ENCODE measurements at places on chromosomes 12 and 14.

DNA sequence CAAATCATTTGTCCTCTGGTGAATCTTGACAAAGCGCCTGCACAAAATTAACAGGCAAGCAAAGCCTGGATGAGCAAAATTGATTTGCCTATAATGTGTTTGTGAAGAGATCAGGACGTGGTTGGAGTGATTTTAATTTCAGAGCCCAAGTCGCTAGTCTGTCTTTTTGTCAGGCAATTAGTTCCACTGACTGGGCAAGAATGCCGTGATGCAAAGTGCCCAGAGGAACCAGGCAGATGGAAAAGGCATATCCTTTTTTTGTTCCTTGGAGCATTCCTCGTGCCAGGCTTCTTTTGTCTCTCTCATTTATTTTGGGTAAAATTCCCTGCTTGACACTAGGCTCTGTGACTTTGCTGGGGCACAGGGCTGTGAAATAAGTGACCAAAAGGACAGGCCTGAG is 65.9 kb upstream of the CCDC198 start:
- no peak for DNase-seq

DNA sequence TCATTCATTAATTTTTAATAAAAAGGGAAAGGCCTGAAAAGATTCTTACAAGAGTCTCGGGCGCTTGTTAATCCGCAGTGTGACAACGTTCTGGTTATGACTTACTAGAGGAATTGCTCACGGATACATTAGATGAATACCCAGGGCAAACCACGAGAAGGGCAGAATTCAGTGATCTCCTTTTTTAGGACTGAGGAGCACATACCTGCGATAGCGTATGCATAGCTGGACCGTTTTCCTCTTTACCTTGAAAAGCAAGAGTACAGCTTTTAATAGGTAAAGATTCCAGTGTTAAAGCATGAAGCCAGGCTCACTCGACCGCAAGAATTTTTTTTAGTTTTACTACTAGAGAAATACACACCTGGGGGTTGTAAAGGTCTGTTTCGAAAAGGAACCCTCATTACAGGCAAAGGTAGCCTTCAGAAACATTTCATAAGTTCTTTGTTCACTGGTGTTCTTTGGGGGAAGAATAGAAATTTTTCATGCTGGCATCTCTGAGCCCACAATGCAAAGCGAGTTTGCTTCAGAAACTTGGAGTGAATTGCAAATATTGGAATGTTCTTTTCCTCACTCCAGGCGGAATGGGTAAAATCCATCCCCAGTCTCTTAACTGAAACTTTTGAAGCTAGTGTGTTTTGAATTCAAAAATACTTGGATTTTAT is 953 bp downstream of the MAPK1IP1L start:
- no peak for DNase-seq

DNA sequence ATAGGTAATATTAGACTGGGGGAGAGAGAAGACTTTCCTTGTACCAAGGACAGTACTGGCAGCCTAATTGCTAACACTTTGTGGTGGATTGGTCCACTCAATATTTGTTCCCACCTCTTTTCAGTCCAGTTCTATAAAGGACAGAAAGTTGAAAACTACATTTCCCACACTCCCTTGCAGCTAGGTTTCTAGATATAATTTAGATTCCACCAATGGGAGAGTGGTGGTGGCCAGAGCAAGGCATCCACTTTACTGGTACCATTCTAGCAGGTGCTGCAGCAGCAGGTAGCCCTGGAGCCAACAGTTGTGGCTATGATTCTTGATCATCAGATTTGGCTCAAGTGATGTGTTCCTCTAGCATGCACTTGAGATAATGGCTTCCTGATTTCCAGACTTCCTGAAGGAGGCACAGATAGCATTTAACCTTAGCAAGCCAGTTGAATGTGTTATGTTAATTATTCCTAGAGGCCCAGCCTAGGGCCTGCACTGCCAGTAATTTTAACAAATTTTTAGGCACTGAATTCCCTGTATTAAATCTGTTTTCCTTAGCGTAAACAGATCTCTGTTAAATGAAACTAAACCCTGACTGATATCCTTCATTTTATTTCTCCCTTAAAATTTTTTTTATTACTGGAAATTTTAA is 24.4 kb downstream of the SLC38A1 start:
- DNase-seq: no peak

DNA sequence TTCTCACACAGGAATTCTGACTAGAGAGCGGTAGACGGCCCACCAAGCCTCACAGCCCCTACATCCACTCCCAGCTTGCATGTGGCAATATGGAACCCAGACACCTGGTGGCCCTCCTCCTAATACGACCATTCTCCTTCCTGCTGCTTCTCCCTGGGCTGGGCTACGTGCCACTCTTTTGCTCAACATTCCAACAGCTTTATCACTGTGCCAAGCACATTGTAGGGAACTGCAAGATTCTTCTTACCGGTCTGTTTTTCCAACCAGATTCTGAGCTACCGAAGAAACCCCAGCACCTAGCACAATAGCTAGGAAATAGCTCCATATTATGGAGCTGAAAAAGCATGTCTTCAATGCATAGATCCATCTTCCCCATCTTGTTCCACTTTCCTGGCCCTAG is 58.1 kb downstream of the STXBP6 start:
- no peak for DNase-seq

- no peak for DNase-seq
Measured at GRCh38 chr12:8519171-8519570, 5.9 kb downstream of the CLEC4D start.

DNA sequence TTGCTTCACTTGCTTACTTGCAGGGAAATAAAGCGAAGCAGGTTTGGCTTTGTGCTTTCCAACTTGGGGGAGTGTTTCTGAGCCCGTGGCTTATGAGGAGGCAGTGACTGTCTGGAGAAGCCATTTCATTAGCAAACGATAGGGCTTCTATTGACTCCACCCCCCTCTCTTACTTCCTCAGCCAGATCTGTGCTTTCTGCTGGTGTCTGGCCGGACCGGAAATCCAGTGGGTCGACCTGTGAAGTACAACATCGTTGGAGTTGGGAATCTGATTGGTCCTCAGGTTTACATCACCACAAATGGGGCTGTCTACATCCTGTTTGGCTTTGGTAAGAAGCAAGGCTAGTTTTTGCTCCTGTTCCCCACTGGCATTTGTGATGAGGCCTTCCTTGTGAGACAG is 22.3 kb downstream of the FAM234B start:
- no peak for DNase-seq

DNA sequence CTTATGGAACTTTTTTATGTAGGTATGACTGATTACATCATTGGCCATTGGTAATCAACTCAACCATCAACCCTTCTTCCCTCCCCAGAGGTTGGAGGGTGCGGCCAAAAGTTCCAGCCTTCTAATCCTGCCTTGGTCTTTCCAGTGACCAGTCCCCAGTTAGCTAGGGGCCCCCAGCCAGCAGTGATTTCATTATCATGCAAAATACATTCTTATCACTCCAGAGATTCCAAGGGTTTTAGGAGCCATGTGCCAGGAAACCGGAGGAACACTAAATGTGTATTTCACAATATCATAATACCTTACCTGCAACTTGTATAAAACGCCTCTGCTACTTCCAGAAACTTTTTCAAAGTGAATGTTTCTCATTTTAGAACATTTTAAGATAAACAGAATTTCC is 181.5 kb upstream of the PELI2 start:
- DNase-seq: no peak

DNA sequence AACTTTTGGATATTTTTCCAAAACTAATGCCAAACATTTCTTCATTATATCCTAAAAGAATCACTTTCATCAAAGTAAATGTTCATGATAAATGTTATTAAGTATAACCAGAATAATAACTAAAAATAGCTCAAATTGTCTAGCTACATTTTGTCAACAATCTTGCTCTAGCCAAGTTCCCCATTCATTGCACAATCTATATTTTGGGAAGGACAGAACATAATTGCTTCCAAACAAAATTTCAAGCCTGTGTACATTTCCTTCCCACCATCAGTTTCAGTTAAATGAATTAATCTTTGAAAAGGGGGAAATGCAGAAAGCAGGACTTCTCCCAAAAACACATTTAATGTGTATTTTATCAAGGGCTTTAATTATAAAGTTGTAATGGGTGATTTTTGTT is 98.0 kb upstream of the PLEKHG7 start:
- no peak for DNase-seq

- no peak for DNase-seq
Measured at GRCh38 chr12:40733871-40734270, 41.6 kb downstream of the CNTN1 start.
